NCI-H524 (cell line): ENCODE measurements at places on chromosomes 16 and 17.

GRCh38 chr17:29066047-29066446 is 23.1 kb downstream of the PIPOX start:
- peak; percentile 100 for DNase-seq

DNA sequence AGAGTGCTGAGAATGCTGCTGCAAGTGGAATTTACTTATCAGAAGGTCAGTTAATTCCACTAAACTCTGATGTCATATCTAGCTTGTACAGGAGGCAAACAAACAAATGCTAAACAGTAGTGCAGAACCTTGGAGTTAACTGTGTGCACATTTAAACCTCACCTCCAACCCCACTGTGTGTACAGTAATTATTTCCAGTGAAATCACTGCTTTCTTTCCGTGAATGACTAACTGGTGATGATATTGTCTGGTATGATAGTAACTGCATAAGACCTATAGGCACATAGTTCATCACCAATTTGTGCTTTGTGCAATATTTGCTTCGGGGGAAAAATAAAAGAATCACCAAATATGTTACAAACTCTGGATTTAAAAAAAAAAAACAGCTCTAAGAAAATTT is 492.5 kb upstream of the HSBP1 start:
- DNase-seq = no peak

DNA sequence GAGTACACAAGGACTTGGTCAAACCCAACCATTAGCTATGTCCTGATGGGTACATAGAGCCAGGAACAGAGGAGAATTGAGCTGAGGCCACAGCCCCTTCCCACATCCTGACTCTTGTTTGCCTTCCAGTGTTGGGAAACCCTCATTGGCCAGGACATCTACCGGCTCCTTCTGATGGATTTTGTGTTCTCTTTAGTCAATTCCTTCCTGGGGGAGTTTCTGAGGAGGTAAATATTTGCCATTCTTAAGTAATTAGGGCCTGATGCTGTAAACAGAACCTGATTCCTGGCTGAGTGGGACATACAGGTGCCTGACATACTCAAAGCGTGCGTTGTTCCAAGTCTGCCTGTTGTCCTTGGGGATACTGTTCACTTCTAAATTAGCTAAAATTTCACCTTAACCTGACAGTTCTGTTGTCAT is 42.6 kb downstream of the GDE1 start:
- DNase-seq = no peak

DNA sequence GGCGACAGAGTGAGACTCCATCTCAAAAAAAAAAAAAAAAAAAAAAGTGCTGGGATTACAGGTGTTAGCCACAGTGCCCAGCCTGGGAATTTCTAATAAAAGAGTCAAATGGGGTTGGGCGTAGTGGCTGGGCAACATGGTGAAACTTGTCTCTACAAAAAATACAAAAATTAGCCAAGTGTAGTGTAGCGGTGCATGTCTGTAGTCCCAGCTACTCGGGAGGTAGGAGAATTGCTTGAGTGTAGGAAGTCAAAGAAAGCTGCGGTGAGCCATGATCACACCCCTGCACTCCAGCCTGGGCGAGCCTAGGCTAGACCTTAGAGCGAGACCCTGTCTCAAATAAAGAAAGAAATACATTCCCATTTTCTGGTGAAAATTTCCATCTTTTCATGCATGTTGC is 2.4 kb upstream of the UTS2R start:
- DNase-seq = no peak

DNA sequence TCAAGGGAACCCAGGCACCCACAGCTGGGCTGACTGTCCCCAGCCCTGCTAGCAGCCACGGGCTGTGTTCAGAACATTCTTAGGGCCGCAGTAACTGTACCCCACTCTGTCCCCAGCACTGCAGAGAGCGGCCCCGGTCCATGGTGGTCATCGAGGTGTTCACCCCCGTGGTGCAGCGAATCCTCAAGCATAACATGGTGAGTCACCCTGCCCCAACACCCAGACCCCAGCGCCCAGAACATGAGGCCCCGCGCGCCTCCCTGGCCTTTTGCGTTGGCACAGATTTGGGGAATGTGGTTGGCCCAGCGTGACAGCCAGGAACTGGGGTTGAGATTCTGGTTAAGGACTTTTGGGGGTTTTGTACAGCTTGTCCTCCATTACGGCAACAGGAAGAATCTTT is 114.9 kb upstream of the PLCG2 start:
- DNase-seq = no peak

DNA sequence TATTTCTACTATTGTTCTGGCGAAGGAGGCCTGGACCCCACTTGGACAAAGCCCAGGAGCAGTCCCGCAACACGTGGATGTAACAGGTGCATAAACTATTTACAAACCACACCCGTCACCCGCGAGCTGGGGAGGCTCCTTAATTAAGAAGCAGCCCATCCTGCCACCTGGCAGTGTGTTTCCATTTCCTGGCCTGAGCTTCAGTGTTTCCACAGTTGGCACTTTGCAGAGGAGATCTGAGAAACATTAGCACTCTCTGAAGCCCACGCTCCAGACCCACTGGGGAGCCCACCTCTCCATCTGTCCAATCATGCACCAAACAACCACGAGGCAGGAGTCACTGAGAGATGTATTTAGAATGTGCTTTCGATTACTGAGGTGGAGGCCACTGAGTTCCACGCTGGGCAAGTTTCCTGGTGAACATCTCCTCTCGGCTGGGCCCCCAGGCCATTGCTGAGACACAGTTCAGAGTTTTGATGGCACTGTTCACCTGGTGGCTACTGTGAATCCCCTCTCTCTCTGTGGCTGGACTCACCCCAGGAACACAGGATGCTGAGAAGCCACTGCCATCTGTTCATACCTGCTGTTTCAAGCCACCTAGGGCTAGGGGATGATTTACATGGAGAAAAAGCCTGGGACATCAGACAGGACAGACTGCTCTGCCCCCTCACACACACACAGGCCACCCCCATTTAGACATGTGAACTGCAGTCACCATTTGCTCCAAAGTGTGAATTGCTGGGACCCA is 129.1 kb downstream of the AIPL1 start:
- peak; percentile 6 for DNase-seq

GRCh38 chr16:86665319-86665675 is 86.9 kb downstream of the FOXL1 start:
- no peak for DNase-seq

- no peak for DNase-seq
Observed at GRCh38 chr17:8867361-8867981, at the start of gene PIK3R6. Gene PIK3R6, minus strand, starts transcription at chr17:8867674. Its CDS starts 17,880 bp downstream, at chr17:8849794.

DNA sequence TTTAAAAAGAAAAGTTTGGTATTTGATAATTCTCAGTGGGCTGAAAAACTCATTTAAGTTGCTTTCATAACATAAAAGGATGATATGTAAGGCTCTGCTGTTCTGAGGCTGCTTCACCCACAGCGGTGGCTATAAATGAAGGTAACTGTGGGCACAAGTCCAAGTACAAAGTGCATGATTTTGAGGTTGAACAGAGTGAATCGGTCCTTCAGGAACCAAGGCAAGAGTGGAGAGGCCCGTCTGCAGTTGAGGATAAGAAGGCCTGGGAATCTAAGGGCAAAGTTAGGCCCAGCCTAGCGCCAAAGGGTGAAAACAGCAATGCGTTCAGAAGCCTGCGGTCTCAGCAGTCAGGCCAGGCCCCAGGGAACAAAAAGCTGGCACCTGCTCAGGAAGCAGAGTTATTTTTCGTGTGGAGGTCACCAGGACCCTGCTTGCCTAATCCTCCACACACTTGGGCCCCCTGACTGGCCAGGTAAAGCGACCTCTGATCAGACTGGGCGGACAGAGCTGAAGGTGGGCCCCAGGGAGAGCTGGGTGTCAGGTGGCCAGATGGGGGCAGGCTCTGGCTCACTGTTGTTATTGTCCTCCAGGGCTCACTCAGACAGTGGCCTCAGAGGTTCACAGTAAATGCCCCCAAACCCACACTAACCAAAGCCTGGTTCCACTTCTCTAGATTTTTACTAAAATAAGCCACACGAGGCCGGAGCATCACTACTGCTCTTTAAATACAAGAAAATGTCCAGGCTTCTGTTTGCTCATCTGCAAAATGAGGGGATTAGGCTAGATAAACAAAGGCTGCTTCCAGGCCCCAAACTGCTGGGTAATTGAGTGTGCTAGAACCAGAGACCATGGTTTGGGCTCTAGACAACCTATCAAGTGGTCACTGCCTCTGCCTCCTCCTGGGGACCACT is 46.5 kb downstream of the TEX2 start:
- no peak for DNase-seq

DNA sequence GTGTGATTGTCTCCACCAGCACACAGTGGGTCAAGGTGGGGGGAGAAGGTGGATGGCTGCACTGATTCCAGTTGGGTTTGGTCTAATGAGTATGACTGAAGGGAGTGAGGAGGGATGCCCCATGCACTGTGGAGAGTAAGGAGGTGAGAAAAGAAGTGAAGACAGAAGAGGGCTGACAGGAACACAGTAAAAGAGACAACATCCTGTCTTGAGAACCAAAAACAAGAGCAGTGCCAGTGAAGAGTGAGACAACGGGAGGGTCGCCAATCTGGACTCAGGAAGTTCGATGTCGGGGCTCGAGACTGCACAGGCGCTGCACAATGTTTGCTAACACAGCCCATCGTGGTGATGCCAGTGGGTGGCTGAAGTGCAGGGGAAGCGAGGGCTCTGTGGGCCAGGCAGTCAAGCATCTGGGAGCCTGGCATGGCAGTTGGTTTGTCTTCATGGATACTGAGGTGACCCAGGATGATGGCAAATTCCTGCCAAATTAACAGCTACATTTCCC is 34.1 kb downstream of the DUSP14 start:
- DNase-seq = no peak

GRCh38 chr17:43932923-43933322 is 9.4 kb downstream of the PPY start:
- DNase-seq = no peak

GRCh38 chr16:71443714-71444113 is 1.9 kb upstream of the TLE7 start:
- no peak for DNase-seq

DNA sequence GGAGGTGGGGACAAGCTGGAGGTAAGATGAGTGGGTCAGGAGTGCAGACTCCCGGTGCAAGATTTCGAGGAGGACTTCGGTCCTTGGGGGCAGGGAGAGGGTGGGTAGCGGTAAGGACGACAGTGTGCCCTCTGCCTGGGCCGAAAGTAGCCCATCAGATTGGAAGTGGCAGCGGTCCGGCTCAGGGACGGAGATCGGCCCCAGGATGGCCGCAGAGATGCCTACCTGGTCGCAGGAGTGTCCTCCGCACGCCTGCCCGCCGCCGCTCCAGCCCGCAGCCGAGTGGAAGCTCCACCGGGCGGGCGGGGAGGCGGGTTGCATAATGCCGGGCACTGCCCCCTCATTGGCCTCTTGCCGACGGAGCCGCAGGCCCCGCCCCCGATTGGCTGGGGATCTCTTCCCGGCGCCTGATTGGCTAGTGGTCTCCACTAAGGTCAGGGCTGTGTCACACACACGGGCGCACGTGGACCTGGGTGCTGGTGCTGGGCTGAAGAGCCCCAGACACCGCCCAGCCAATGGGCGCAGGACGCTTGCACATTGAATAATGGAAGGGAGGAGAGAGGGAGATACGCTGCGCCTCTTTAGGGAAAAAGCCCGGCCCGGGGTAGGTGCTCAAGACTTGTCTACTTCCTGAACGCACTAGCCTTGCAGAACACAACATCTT is at the start of gene PER1:
Gene PER1 (minus strand): TSS at position 293 of the 664 bp plus-strand sequence. CDS start 1,698 bp downstream, outside the sequence.
- peak; percentile 80 for DNase-seq

GRCh38 chr16:30777591-30778297 is 9.3 kb downstream of the ZNF629 start:
- no peak for DNase-seq

- no peak for DNase-seq
Observed at GRCh38 chr17:70606086-70606485, 436.8 kb downstream of the KCNJ2 start.

GRCh38 chr17:29505836-29506235 is 61.0 kb downstream of the ABHD15 start:
- no peak for DNase-seq

DNA sequence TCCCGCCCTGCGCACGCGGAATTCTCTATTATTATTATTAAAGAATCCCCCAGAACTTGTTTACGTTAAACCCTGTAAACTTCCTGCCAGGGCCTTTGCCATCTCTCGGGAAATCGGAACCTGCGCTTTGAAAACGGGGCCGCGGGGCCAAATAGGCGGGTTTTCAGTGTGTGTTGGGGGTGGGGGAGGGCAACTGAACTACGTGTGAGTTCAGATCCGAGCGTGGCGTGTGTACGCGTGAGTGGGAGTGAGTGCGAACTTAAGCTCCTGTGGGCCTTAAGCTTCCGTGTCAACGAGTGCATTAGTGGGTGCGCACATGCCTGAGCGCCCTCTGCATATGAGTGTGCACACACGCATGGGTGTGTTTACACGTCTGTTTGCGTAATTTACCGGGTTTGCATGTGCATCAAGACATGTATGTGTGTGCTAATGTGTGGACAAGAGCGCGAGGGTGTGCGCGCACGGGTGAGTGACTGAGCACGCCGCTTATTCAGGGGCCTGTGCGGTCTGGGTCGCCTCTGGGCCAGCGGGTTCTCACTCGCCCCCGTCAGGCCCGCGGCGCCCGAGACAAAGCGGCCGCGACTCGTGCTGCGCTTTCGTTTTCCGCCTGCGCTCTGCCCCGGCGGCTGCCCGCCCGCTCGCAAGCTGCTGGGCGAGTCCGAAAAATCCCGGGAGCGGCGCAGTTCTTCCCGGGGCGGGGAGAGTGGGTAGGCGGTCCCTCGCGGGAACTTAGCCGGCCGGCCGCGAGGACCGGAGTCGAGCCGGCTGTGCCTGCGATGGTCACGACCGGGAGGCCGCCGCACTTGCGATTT is 1.2 kb upstream of the FOXF1 start:
- DNase-seq = no peak

DNA sequence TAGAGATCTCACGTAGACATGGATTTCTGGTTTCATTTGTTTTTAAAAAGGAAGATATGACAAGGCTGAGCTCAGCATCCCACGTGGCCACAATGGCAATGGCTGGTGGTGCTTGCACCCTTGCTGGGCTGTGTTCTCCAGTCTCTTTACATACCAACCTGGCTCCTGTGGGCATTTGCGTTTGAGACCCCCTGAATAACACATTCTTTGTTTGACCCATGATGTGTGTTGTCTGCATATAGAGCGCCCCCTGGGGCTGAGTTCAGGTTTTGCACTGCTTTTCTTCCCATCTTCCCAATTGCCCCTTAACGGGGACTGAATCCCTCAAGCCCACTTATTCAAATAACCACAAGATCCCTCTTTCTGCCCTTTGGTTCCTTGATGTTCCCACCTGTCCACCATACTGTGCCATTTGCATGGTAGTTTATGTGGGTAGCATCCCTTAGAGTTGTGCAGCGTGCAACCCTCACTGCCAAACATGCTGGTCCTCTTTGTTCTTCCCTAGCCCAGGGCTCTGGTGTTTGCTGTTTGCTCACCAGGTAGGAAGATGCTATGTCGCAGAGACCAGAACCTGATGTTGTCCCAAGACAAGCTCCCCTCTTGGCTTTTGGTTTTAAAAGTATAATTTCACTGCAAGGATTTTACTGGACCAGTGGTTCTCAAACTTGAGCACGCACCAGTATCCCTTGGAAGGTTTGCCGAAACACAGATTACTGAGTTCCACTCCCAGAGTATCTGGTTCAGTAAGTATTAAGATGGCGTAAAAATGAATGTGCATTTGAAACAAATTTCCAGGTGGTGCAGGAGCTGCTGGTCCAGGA is 38.5 kb upstream of the NKD1 start:
- DNase-seq = peak; percentile 36

GRCh38 chr17:2030779-2031163 is 818 bp downstream of the DPH1 start:
- no peak for DNase-seq
